Bronchial epithelial cell (primary cell): ENCODE measurements at places on chromosomes 6 and 20.

GRCh38 chr6:157625764-157626163, 197.3 kb upstream of the SNX9 start:
- DNase-seq: no peak

GRCh38 chr6:3789018-3789895, 37.7 kb upstream of the PXDC1 start:
- DNase-seq: peak; percentile 52

GRCh38 chr20:29419378-29419777, 1838.1 kb upstream of the DEFB115 start:
- no peak for DNase-seq

DNA sequence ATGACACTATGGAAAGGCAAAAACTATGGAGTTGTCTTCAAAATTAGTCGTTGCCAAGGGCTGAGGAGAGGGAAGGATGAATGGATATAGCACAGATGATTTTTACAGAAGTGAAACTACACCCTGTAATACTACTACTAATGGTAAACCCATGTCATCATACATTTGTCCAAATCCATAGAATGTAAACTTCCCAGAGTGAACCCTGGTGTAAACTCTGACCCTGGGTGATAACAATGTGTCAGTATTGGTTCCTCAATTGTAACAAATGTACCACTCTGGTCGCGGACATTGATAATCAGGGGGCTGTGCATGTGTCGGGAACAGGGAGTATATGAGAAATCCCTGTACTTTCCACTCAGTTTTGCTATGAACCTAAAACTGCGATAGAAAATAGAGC, 72.2 kb downstream of the CNBD2 start:
- no peak for DNase-seq

DNA sequence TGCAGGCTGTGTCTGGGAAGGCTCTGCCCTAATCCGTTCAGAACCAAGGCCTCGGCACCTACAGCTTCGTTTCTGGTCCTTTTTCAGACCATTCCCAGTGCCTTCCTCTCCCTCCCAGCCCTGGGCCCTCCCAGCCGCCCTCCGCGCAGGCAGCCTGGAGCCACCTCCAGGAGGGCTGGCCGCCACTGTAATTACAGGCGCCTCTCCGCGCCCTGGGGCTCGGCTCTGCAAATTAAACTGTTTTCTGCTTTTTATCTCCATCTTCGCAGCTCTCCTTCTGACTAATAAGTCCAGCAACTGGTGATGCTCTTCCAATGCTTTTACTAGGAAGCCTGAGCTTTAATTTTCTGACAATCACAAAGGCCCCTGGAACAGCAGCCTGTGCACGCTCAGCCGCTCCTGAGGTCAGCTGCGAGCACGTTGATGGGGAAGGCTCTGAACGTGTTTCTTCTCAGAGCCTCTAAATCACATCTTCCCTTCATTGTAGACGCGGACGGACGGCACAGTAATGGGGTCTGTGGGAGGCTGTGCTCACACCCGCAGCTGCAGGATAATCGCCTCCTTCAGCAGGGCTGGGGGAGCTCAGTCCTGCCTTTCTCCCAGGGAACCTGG, 194.6 kb downstream of the DLL1 start:
- DNase-seq: no peak

DNA sequence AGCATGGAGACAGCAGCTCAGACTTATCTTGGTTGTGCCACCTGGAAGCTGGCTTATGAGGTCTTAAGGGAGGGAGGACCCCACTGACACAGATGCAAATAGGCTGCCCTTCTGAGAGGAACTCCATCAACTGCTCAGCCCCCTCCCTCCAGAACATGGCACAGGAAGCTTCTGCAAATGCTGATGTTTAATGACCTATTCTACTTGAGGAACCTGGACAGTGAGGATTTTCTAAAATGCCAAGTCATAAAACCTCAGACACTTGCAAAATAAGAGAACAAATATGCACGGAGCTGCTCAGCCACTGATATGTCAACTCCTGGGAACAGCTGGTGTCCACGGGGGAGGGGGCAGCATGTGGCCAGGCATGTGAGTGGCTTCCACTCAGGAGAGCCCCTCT, 3.5 kb downstream of the CST9 start:
- DNase-seq: no peak

- DNase-seq: no peak
Measured at GRCh38 chr6:142884214-142885035, 60.6 kb downstream of the HIVEP2 start.

- DNase-seq: no peak
Measured at GRCh38 chr20:47775841-47776240, 9.4 kb downstream of the SULF2 start.

GRCh38 chr6:112109262-112109661, 21.9 kb downstream of the FAM229B start:
- no peak for DNase-seq
